ENCODE measurements at places on chromosomes 4 and X.

DNA sequence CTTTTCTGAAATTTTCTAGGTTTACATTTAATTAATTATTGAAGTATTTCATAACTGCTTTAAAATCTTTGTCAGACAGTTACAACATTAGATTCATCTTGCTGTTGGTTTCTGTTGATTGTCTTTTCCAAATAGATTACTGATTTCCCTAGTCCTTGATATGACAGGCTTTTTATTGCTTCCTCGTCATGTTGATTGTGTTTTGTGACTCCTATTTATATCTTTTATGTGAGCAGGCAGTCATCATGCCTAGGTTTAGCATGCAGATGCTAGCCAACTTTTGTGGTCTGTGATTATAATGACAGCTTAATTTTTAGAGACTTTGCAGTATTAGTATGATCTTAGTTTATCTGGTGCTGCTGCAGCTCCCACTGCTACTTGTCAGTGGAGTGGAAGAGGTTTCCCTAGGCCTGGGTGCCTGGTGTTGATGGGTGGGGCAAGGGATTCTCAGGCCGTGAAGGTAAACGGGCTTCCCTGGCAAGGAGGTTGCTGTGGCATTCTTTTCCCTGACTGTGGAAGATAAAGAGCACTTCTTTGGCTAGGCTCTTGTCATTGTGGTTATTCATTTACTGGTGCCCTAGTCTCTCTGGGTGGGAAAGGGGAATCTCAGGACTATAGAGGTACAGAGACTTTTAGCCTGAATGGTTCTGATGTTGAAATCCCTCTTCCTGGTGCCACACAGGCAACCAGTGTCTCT lies 65.7 kb downstream of the SERPINA7 start:
- DNase-seq: no peak

DNA sequence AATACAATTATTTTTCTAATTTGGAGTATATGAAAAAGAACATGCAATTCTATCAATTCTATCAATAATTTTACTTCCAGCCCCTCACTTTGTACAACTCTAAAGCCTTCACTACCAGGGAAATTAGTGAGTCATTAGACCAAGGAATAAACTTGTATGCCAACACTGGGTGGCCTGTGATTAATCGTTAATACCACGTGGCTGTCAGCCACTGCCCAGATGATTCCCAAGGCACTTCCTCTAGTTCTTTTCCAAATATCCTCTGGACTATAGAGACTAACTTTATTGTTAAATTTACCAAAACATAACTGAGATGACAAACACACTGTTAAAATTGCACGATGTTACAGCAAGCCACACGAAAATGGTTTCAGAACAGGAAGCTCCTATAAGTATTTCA lies 45.7 kb downstream of the MID1 start:
- no peak for DNase-seq

DNA sequence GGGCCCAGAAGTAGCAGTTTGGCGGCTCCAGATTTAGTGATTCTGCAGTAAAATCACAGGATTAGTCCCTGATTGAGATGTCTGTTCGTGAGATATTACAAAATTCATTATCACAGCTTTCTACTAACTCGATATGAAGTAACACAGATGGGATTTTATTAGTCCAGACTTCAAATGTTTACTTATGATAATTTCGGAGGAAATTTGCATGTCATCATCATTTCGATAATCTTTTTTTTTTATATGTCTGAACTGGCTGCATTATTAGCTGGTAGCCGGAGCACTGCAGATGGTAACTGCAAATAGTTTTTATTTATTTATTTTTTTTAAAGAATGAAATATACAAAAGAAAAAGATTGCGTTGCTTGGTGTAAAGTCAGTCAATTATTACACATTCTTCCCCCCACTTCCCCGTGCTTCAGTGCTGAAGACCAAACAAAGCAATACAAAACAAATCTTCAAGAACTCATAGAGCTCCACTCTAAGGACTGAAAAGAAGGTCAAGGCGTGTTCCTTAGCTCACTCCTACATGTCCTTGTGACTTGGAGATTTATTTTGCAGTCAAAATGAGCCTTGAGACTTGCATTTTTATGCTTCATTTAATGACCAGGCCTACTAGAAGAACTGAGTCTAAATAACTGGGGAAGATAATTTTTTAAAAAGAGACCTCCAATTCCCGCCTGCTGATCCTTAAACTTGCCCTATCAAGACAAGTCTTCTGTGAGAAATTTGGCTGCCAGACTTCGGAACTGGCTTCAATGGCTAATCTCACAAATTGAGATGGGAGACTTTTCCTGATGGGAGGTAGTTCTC lies 11.7 kb upstream of the PITX2 start:
- DNase-seq: no peak

DNA sequence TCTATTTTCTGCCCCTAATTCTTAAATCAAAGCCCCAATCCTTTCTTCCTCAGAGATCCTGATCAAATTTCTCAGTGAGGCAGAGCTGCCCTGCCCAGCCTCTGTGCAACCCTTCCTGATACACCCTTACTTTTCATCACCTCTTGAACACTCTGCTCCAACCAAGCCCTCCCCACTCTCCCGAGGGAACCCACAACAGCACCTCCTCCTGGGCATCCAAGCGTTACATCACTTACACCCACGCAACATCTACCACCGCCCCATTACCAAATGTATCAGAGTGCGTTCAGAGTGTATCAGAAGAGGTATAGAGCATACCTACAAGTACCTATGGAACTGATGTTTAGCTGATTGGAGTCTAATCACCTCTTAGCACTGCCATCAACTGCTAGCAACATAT lies 186.5 kb downstream of the RAP1GDS1 start:
- DNase-seq: no peak

- DNase-seq: peak; percentile 25
Observed at GRCh38 chrX:22652596-22652995, 347.2 kb upstream of the DDX53 start.

DNA sequence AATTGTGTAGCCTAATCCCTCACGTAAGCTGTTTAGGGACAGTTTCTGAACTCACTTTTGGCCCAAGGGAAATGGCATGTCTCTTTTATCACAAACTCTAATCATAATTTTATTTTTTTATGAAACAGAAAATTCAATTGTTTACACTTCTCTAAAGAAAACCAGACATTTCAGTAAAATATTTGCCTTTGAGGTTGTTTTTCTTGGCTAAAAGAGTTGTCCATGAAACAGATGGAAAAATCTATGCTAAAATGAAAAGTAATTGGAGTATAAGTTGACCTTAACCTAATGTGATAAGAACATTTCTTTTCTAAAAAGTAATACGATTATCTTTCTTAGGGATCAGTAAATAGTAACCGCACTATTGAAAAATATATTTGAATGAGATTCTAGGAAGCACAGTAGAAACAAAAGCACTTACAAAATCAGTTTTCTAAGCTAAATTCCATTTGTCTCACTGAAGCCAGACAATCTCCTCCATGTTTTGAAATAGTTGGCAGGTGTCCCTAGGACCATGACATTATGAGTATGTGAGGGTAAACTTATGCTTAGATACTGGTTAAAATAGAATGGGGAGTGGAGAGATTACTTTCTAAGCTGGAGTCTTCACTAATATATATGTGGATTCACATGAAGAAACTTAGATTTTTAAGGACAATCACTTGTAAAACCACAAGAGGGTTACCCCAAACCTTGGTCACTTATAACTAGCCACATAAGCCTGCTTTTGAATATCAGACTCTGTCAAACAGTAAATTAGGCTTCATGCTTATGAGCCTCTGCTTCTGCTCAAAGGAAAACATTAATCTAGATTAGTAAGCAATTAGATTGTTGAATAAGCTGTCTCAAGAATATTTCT lies 20.1 kb upstream of the TET2 start:
- no peak for DNase-seq

GRCh38 chr4:113064244-113064643 lies 14.8 kb downstream of the ANK2 start:
- no peak for DNase-seq

- DNase-seq: peak; percentile 35
Observed at GRCh38 chrX:15404401-15405096, 20.3 kb upstream of the VEGFD start.

- no peak for DNase-seq
Observed at GRCh38 chr4:34158878-34159277, 2085.4 kb downstream of the ARAP2 start.

DNA sequence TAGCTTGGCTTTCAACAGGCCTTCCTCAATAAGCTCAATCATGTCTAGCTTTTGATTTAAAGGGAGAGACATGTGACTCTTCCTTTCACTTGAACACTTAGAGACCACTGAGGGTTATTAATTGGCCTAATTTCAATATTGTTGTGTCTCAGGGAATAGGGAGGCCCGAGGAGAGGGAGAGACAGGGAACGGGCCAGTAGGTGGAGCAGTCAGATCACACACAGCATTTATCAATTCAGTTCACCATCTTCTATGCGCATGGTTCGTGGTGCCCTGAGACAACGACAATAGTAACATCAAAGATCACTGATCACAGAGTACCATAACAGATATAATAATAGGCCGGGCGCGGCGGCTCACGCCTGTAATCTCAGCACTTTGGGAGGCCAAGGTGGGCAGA lies 17.8 kb downstream of the ZNF81 start:
- DNase-seq: peak; percentile 31

DNA sequence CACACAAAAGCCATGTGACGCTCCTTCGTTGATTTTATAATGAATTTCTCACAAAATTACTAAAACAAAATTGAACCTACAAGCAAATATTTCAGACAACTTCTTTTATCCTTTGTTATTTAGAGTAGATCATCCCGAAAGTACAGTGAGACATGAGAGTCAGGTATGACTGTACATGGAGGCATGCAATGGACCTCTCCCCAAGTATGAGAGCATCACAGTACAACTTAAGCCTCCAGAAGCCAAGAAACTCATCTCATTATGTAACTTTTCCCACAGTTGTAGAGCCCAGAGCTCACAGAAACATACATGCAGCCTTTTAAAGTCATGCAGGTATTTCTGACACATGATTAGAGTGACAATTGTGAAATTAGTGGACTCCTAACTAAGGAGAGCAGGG lies 167.7 kb downstream of the PAPSS1 start:
- DNase-seq: no peak

GRCh38 chrX:44162964-44163475 lies 180.5 kb downstream of the EFHC2 start:
- DNase-seq: no peak

GRCh38 chr4:52573551-52573950 lies 85.5 kb downstream of the USP46 start:
- no peak for DNase-seq

DNA sequence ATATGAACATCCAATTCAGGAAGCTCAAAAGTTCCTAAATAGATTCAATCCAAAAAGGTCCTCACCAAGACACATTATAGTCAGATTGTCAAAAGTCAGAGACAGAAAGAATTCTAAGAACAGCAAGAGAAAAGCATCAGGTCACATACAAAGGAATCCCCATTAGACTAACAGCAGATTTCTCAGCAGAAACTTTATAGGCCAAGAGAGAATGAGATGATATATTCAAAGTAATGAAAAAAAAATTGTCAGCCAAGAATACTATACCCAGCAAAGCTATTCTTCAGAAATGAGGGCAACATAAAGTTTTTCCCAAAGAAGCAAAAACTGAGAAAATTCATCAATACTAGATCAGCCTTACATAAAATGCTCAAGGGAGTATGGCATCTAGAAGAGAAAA lies 106.6 kb upstream of the SH3RF1 start:
- DNase-seq: no peak

GRCh38 chr4:125808022-125808421 lies 493.3 kb downstream of the FAT4 start:
- no peak for DNase-seq

- no peak for DNase-seq
Observed at GRCh38 chr4:86845593-86845992, 3.6 kb downstream of the SLC10A6 start.

DNA sequence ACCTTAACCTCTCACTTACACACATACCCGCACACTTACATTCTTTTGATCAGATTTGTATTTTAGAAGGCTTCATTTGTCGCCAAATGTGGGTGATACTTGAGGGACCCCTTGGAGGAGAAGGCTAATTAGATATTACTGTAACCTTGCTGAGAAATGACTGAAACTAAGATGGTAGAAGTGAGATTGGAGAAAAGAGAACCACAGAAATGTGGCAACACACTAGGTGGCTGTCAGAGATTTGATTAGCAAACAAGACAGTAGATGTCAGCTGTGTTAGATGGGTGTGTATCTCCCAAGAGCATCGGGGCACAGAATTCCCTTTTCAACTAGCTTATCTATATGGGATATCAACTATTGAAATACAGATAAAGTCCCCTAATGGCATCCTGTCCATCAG lies 149.3 kb upstream of the FABP2 start:
- DNase-seq: no peak

- no peak for DNase-seq
Observed at GRCh38 chr4:166875821-166876220, 358.5 kb downstream of the SPOCK3 start.

- DNase-seq: no peak
Observed at GRCh38 chr4:132982151-132982550, 166.9 kb upstream of the PCDH10 start.

- no peak for DNase-seq
Observed at GRCh38 chrX:55867708-55868107, 150.2 kb downstream of the RRAGB start.

GRCh38 chr4:185207466-185207865 lies 1.9 kb upstream of the SNX25 start:
- no peak for DNase-seq

DNA sequence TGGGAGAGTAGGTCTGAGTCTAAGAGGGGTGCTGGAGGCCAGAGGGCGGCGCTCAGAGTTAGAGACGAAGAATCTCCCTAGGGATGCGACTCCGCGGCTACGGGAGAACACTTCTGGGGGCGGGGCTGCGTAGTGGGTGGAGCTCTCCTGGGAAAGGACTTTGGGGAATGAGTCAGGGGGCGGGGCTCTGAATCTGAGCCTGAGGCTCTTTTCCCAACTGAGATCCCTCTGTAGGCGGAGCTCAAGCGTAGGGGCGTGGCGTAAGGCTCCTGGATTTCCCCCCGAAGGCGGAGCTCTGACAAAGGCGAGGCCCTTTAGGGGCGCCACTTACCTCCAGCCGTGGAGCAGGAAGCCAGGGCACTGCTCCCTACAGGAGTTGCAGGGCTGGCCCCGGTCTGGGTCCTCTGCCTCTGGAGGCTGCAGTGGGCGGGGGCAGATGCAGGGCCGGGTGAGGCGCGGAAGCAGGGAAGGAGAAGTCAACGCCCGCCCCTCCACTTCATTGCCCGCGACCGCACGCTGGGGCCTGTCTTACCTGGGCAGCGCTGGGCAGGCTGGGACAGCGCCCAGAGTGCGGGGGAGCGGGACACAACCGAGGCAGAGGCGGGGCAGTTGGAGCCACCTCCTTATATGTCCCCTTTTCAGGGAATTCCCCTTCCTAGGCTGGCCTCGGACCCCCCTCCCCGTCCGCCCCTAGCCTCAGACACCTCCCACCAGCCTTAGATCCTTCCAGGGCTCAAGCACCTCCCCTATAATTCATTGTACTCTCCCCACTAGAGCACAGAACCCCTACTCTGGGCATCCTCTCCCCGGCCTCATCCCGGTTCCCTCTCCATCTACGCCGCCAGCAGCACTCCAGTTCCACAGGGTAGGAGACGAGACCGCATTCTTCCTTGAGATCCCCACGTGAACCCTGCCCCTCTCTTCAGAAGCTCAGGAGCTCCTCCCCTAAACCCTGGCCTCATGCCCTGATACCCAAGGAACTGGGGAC lies 1.6 kb downstream of the PRICKLE3 start:
- DNase-seq: no peak

- peak; percentile 61 for DNase-seq
Observed at GRCh38 chrX:109856974-109857373, 123.9 kb upstream of the ACSL4 start.

Data from OCI-M1 (cell line).